ENCODE measurements at places on chromosomes 4 and X.

DNA sequence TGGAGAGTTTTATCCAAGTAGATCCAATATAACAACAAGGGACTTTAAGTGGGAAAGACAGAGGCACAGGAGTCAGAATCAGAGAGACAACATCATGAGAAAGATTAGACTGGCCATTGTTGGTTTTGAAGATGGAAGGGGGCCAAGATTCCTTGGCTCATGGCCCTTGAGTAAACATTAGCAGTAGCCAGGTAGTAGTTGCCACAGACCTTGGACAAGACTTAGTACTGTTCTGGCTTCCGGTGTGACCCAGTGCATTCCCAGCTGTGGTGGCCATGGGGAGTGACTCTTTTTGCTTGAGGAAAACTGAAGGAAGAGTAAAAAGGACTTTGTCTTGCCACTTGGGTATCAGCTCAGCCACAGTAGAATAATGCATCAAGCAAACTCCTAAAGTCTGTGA lies 462.2 kb upstream of the CPXCR1 start:
- no peak overlapping the region for H3K4me3 ChIP-seq
- no peaks in the 10 kb centered on the region for H3K4me1 ChIP-seq
- no peaks in the 10 kb centered on the region for H3K36me3 ChIP-seq
- no peak for DNase-seq
- no peaks in the 10 kb centered on the region for H3K27me3 ChIP-seq
- H3K27ac ChIP-seq: no peak overlapping the region

- no peaks in the 10 kb centered on the region for H3K36me3 ChIP-seq
- H3K4me3 ChIP-seq: no peak overlapping the region
- H3K27ac ChIP-seq: no peak overlapping the region
- H3K27me3 ChIP-seq: no peaks in the 10 kb centered on the region
Observed at GRCh38 chr4:169200361-169201030, 70.3 kb downstream of the SH3RF1 start.

DNA sequence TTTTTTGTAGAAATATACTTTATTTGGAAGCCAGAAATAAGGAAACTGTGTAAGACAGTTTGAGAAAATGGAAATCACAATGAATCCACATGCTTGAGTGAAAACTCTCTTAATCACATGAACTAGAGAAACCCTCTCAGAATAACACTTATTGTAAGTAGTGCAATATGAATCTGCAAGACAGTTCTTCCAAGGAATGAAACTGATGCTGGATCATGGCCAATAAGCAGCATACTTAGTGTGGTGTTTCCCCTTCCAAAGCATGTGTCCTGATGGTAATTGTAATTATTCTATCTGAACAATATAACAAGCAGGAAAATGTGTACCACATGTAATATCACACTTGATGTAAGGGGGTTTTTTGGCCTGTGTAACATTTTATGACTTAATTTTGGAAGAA lies 1870.5 kb upstream of the TENM3 start:
- H3K4me1 ChIP-seq: no peaks in the 10 kb centered on the region
- no peaks in the 10 kb centered on the region for H3K27me3 ChIP-seq
- DNase-seq: no peak
- no peak overlapping the region for H3K4me3 ChIP-seq

DNA sequence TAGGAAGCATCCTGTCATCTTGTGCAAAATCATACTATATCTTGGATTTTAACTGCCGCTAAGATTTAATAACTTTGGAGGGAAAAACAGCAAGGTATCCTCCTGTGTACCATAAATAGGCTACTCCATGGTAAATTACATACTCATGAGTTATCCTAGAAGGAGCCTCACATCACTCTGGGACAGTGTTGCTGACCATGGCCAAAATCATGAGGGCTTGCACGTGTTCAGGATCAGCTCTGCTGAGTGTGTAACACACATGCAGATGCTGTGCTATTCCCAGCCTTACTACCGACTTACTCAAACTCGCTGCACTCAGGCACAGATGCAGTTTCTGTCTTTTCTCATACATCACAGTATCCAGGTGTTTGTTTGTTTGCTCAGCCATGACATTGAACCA lies 56.6 kb downstream of the DKK2 start:
- H3K27me3 ChIP-seq: no peaks in the 10 kb centered on the region
- H3K27ac ChIP-seq: peak overlapping the region; percentile 45
- no peaks in the 10 kb centered on the region for H3K36me3 ChIP-seq
- no peak for DNase-seq
- H3K4me1 ChIP-seq: peaks cover 15% of the 10 kb centered on the region

GRCh38 chrX:6568031-6568430 lies 33.1 kb upstream of the VCX3A start:
- no peak for DNase-seq
- H3K27ac ChIP-seq: no peak overlapping the region
- no peaks in the 10 kb centered on the region for H3K4me1 ChIP-seq

DNA sequence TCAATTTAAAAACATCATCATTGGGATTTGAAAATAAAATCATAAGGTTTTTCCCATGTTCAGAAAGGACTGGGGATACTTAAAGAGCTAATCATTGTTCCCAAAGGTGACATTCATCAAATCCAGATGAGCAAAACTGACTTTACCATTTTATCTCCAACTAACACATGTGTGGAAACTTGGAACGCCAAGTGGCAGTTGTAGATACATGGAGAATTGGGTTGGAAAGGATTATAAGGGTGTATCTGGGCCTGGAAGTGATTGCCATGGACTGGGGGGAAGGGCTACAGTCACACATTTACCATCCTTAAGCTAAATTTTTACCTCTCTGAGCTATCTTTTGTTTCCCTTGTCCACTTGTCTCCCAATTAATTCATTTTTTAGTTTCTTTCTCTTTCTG lies 203.4 kb downstream of the SLC39A8 start:
- H3K4me3 ChIP-seq: no peak overlapping the region
- H3K27me3 ChIP-seq: no peaks in the 10 kb centered on the region
- no peaks in the 10 kb centered on the region for H3K36me3 ChIP-seq
- H3K4me1 ChIP-seq: no peaks in the 10 kb centered on the region
- no peak overlapping the region for H3K27ac ChIP-seq

GRCh38 chr4:1452431-1453051 lies 46.3 kb upstream of the NKX1-1 start:
- H3K27ac ChIP-seq: no peak overlapping the region
- no peak overlapping the region for H3K4me3 ChIP-seq
- no peaks in the 10 kb centered on the region for H3K36me3 ChIP-seq
- no peaks in the 10 kb centered on the region for H3K27me3 ChIP-seq
- H3K4me1 ChIP-seq: no peaks in the 10 kb centered on the region

DNA sequence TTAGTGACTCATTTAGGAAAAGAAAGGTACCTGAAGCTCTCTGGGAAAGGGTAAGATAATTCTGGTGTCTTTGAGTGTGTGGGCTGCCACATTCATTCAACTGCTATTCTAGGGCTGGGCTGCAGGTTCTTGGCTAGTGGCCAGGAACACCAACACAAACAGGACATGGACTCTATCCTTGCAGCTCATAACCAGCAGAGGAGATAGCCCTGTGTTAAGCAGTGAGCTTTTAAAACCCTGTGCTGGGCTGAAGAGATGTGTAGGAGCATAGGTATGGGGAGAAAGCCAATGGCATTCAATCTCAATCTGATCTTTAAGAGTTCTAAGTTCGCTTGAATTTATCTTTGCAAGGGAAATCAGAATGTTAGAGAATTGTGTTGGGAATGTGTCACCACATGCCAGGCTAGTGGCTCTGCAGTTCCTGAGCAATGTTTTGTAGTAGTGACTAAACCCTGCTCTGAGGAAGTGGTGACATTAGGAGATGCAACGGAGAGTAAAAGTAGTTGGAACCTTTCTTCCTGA lies 39.2 kb downstream of the SGMS2 start:
- no peak for DNase-seq
- no peaks in the 10 kb centered on the region for H3K36me3 ChIP-seq
- H3K4me1 ChIP-seq: no peaks in the 10 kb centered on the region
- no peak overlapping the region for H3K27ac ChIP-seq
- H3K27me3 ChIP-seq: no peaks in the 10 kb centered on the region

DNA sequence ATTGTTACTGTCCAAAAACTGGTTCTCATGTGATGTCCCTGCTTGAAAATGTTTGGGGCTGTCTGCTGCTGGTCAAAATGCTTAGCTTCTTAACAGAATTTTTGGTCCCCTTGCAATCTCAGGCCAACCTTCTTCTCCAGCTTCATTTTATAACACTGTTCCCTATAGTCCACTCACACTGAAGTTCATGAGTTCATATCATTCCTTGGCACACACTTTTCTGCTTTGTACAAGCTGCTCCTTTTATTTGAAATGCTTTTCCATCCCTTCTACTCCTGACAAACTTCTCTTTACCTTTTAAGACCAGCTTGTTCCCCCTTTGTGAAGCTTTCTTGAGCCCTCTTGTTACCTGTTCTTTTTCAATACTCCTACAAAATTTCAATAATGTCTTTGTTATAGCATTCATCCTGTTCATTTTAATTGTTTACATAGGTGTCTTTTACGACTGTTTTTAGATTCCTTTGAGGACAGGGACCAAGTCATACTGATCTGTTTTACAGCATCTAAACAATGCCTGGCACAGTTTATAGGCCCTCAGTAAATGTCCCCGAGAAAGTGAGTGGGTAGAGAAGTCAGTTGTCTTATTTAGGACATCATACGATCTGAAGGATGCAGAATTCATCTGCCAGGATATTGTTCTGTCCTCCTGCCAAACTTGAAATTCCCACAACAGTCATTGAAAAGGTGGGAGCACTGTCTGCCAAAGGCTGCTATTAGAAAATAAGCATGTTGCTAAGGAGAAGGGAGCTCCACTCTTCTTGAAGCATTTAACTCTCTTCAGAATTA lies 134.4 kb upstream of the BMPR1B start:
- H3K4me3 ChIP-seq: no peak overlapping the region
- no peak overlapping the region for H3K27ac ChIP-seq
- DNase-seq: no peak
- no peaks in the 10 kb centered on the region for H3K4me1 ChIP-seq
- no peaks in the 10 kb centered on the region for H3K27me3 ChIP-seq
- no peaks in the 10 kb centered on the region for H3K36me3 ChIP-seq

GRCh38 chr4:38692421-38692820 lies 28.4 kb downstream of the KLF3 start:
- no peak for DNase-seq
- H3K27ac ChIP-seq: no peak overlapping the region
- no peaks in the 10 kb centered on the region for H3K4me1 ChIP-seq
- no peaks in the 10 kb centered on the region for H3K27me3 ChIP-seq

DNA sequence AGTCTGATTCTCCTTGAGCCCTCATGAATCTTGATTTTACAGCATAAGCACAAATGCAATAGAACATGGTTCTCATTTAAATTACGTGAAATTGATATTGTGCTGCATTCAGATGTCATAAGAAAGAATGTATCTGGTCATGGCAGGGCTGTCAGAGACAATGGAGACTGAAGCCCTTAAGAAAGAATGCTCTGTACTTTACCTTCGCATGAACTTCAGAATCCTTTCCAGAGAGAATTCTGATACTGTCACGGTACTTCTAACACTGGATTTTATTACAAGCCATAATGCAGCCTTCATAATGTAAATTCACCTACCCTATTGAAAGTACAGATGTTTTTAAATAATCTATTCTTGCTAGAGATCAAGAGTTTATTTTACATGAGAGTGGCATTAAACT lies 677.9 kb upstream of the ADGRL3 start:
- no peaks in the 10 kb centered on the region for H3K4me1 ChIP-seq
- H3K4me3 ChIP-seq: no peak overlapping the region
- no peak for DNase-seq
- H3K27me3 ChIP-seq: no peaks in the 10 kb centered on the region

DNA sequence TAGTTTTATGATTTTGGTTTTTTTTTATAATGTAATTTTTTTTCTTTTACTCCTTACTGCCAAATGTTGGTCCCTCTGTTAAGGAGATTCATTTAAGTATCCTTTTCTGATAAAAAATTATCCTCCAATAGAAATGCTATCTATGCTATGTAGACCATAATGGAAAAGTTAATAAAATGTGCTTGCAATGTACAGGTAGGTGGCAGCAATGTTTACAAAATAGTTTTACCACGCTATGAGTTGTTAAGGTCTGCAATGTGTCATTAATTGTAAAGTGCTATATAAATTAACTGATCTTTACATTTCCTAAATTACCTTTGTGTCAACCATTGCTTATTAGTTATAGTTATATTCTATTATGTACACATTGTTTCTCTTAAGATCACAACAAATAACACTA lies 3.8 kb upstream of the CENPC start:
- H3K27me3 ChIP-seq: no peaks in the 10 kb centered on the region
- no peak overlapping the region for H3K27ac ChIP-seq

- no peak overlapping the region for H3K4me3 ChIP-seq
- no peak overlapping the region for H3K27ac ChIP-seq
- H3K4me1 ChIP-seq: no peaks in the 10 kb centered on the region
- no peaks in the 10 kb centered on the region for H3K27me3 ChIP-seq
Observed at GRCh38 chr4:114012749-114013148, 33.3 kb upstream of the ARSJ start.

DNA sequence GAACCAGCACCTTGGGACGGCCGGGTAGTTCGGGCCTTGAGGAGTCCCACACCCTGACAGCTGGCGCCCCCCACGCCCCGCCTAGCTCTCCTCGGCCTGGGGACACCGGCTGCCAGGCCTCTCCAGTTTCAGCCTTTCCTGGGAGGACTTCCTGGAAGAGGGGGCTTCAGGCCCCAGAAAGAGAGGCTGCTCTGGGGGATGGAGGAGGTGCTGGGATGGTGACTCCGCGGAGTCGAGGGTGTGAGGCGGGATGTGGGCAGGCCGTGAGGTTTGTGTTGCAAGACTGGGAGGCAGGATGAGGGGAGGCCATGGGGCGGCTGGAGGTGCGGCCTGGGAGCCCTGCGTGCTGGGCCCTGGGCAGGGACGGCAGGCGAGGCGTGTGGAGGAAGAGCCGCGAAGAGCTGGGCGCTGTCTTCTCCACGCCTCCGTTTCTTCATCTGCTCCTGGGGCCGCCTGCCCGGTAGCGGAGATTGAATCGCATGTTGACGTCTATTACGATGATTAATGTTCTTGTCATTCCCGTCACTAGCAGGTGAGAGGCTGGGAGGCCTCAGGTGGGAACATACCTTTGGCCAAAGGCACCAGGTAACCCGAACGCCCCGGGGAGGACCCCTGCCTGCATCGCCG lies 918 bp upstream of the FGFRL1 start:
- peaks cover 9% of the 10 kb centered on the region for H3K4me1 ChIP-seq
- no peak overlapping the region for H3K27ac ChIP-seq
- peak overlapping the region; percentile 61 for H3K4me3 ChIP-seq
- peaks cover 40% of the 10 kb centered on the region for H3K27me3 ChIP-seq
- no peaks in the 10 kb centered on the region for H3K36me3 ChIP-seq

- peak; percentile 66 for DNase-seq
- H3K27me3 ChIP-seq: peaks cover 7% of the 10 kb centered on the region
- H3K4me3 ChIP-seq: peak overlapping the region; percentile 30
- peaks cover 28% of the 10 kb centered on the region for H3K4me1 ChIP-seq
Observed at GRCh38 chrX:119758731-119759247, 401 bp downstream of the SOWAHD start.

DNA sequence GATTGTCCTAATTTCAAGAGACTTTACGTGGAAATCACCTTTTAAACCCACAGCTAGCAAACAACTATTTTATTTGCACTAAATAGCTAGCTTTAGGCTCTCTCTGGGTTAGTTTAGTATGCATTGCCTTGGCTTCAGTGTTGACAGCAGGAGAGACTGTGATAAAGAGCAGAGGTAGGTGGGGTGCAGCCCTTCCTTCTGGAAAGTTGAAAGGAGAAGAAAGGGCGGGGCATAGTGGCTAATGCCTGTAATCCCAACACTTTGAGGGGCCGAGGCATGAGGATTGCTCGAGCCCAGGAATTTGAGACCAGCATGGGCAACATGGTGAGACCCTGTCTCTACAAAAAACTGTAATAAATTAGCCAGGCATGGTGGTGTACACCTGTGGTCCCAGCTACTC lies 29.0 kb upstream of the TMEM154 start:
- no peaks in the 10 kb centered on the region for H3K36me3 ChIP-seq
- no peak overlapping the region for H3K4me3 ChIP-seq
- H3K4me1 ChIP-seq: peaks cover 10% of the 10 kb centered on the region

GRCh38 chr4:87057835-87058355 lies 123.1 kb downstream of the AFF1 start:
- no peak for DNase-seq
- no peak overlapping the region for H3K27ac ChIP-seq
- no peaks in the 10 kb centered on the region for H3K27me3 ChIP-seq
- H3K4me3 ChIP-seq: no peak overlapping the region
